ENCODE measurements at places on chromosomes 3 and 15.

GRCh38 chr3:134803051-134803505 lies 8.0 kb downstream of the EPHB1 start:
- no peak for DNase-seq

DNA sequence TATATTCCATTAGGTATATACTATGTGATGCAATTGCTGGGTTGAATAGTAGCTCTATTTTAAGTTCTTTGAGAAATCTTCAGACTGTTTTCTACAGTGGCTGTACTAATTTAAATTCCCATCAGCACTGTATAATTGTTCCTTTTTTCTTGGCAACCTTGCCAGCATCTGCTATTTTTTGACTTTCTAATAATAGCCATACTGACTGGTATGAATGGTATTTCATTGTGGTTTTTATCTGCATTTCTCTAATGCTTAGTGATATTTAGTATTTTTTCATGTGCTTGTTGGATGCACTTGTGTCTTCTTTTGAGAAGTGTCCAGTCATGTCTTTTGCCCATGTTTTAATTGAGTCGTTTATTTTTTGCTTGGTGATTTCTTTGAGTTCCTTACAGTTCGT lies 145.1 kb upstream of the PLSCR5 start:
- no peak for DNase-seq

- no peak for DNase-seq
Observed at GRCh38 chr15:79357566-79357965, 46.7 kb downstream of the TMED3 start.

DNA sequence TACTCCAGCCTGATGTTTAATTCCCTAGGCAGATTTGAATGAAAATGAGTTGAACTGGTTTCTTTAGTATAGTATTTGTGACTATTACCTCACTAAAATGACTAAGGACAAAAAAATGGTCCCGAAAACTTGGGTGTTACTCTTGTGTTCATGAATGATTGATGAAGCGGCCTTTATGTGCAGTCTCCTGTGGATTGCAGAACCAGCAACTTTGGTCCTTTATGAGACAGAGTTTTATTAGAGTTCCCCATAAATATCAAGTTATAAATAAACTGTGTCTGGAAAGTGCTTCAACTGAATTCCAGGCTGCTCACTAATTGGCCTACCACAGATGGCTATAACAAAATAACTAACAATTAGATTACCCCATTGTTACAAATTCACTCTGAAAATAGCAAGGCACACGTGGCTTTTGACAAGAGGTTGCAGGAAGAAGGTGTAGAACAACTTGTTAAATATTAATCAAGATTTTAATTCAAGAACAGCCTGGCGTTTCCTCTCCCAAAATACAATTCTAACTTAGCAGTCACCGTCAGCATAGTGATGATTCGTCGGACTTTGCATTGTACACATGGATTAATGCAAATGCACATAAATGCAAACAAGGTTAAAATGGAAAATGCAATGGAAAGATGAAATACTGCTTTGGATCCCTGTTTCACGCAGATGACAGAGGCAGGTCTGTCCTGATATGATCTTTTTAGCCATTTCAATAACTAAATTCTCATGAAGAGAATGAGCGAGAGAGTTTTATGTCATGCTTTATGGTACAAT lies 567.3 kb upstream of the ZNF717 start:
- DNase-seq: no peak

GRCh38 chr3:64743156-64743886 lies 55.5 kb upstream of the ADAMTS9 start:
- no peak for DNase-seq

DNA sequence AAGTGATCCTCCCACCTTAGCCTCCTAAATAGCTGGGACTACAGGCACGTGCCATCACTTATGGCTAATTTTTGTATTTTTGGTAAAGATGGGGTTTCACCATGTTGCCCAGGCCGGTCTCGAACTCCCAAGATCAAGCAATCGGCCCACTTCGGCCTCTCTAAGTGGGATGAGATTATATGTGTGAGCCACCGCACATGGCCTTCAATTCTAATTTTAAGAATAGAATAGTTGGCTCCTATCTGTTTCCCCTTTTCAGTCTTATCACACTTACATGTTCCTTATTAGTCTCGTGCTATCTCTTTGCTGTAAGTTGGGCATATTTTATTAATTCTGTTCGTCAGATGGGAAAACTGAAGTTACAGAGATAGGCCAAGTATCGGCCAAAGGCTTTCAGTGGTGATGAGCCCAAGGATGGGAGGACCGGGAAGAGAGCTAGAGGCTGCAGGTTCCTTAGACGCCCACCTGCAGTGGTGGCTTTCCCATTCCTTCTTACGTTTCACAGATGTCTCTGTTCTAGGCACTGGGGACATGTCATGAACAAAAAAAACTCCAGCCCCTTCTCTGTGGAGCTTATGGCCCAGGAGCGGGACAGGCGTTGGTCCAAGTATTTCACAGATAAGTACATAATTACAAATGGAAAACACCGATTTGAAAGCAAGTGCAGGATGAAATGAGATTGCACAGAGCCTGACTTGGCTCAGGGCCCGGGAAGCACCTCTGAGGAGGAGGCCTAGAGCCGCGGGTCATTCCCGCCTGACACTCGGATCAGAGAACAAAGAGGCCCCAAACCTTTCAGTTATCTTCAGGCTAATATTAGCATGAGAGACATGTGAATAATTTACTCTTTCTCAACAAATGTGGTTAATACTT lies 91.1 kb upstream of the KLF13 start:
- DNase-seq: no peak

- no peak for DNase-seq
Observed at GRCh38 chr15:99423186-99424130, 142.3 kb upstream of the MEF2A start.

GRCh38 chr3:178203165-178203564 lies 333.1 kb upstream of the KCNMB2 start:
- DNase-seq: no peak

GRCh38 chr3:124563376-124563775 lies 166.9 kb upstream of the UMPS start:
- no peak for DNase-seq

GRCh38 chr3:160633361-160634083 lies 43.4 kb upstream of the ARL14 start:
- no peak for DNase-seq

DNA sequence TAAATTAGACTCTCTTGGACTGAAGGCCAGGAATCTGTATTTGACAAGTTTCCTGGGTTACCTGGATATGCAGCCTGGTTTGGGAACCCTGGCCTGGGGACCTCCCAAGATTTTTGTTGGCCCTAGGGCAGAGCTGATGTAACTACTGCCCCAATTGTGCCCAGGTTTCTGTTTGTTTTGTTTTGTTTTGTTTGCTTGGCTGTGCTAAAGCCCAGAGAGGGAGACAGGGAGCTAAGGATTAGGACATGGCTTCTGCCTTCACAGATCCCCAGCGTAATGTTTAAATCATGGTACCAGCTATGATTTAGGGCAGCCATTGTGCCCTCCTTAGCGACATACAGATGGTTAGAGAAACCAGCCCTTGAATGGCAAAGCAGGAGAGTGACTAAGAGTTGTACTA lies 47.6 kb downstream of the ABHD5 start:
- DNase-seq: no peak

DNA sequence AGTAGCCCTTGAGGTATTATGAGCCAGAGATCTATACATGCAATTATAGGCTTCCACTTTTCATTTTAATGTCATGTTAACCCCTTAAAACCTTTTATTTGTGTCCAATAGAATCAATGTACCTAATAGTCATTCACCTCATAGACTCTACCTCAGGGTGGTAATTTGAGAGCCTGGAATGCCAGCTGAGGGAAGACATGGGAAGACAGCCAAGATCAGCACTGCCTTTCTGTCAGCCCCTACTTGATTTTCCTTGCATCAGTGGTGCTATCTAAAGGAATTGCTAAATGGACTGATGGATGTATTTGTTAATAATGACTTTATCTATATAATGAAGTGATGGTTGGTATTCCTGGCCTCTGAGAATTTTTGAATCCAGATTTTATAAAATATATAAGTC lies 113.3 kb upstream of the GBE1 start:
- no peak for DNase-seq

GRCh38 chr3:195443391-195443989 lies 670 bp upstream of the ACAP2 start:
- no peak for DNase-seq

DNA sequence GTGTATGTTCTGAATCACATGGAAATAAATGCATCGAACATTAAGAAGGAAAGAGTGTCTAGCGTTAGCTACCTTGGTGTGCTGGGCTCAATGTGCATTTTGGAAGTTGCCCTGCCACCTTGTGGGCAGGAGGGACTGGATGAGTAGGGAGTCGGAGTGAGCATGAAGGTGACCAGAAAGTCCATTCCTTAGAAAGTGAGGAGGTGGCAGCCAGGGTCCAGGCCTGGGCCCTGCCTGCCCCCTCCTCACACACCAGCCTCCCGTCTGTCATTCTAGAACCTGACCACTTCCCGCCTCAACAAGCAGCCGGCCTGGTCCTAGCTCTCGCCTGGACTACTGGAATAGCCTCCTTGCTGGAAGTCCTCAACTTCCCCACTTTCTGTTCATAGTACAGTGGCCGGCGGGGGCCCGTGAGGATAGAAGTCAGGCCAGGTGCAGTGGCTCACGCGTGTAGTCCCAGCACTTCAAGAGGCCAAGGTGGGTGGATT lies 10.2 kb upstream of the GATA2 start:
- no peak for DNase-seq

DNA sequence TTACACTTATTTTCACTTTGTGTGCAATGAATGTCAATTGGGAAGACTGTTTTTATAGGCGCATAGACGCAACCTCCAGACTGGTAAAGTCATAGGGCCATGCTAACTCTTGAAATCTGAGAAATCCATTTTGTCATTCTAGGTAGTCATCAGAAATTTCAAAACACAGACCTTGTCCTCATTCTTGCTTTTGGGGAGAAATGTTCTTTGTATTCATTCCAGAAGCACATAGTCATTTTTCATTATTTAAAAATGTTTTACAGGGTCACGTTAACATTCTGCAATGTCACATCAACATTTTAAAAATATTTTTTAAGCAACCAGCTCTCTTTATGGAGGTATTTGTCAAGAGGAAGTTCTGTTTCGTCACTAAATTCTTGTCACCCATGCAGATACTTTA lies 898.4 kb downstream of the PDCD6IP start:
- DNase-seq: no peak

DNA sequence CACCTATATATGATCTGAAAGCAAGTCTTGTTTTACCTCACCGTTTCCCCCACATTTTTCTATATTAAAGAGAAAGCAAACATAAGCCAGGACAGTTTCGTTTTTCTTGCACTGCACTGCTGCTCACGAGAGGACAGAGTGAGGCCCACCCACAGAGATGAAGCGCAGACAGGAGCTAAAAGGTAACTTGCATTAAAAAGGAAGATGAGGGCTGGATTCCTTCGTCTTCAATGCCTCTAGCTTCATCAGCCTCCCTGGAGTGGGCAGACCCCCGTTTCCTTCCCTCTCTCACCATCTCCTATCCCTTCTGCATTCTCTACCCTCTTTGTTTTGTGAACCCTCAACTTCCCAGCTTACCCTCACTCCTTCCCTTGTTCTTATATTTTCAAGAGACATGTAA lies 18.9 kb downstream of the SUMF1 start:
- DNase-seq: no peak

GRCh38 chr15:62709261-62709660 lies 333.3 kb upstream of the TPM1 start:
- no peak for DNase-seq

GRCh38 chr3:195255176-195255500 lies 15.8 kb downstream of the XXYLT1 start:
- no peak for DNase-seq

- no peak for DNase-seq
Observed at GRCh38 chr15:82272154-82272553, 9.5 kb downstream of the SAXO2 start.

GRCh38 chr3:126523745-126524428 lies at the start of gene CHST13:
CHST13 (plus strand) TSS chr3:126524155; CDS start chr3:126524333, 178 bp downstream.
- no peak for DNase-seq

- no peak for DNase-seq
Observed at GRCh38 chr15:55319537-55320237, 665 bp downstream of the PIGB start.

DNA sequence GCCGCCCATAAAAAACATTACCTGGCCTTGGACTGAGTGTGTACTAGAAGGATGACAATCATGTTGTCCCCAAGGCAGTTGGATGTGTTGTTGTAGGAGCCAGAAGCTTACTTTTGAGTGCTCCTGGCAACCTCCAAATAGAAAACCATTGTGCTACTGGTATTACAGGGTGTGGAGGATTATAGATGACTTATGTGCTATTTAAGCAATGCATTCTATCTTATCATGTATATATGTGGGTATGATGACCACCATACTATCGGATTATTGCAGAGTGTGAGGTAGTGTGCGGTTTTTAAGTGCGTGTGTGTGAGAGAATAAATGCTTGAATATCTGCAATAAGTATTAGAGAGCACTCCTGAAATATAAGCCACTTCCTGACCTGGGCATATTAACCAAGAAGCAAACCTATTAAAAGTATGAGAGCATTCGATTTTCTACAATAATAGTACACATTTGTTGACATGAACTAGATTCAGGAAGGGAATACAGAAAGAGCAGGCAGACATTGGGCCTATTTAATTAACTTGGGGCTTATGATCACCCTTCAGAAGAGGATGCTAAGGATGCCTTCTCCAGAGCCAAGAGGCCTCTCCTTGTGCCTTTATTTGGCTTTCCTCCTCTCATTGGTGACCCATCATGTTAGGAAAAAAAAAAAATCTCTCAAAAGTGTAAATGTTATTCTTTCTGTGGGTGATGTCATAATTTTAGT lies 11.7 kb upstream of the MBNL1 start:
- DNase-seq: no peak

DNA sequence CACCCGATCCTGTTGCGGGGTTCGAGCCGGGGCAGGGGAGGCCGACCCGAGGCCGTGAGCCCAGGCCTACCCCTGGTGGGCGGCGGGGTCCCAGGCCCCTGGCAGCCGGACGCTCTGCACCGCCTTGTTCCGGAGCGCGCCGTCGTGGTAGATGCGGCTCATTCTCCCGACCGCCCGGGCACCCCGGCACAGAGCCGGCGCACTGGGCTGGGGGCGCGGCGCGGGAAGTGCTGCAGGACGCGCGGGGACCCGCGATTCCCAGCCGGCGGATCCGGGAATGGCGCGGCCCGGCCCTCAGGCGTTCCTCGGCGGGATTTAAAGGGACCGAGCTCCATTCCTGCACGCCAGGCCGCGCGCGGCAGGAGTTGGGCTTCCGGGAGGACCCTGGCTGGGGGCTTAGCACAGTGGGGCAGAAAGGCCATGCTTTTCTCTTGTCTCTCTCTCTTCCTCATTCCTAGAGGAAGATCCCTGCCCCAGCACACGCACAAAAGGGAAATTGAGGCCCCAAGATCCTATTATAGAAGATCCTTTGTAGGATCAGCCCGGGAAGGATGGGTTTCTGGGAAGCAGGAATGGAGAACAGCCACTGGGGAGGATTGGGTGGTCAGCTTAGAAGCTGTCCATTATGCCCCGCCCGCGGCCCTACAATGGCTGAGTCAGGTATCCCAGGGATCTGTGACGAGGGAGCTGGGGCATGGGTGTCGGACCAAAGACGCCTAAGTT lies at the start of gene ARPIN:
TSS of gene ARPIN (minus strand) at position 279 of the 723 bp plus-strand sequence. CDS start at position 162, 117 bp downstream.
- no peak for DNase-seq

DNA sequence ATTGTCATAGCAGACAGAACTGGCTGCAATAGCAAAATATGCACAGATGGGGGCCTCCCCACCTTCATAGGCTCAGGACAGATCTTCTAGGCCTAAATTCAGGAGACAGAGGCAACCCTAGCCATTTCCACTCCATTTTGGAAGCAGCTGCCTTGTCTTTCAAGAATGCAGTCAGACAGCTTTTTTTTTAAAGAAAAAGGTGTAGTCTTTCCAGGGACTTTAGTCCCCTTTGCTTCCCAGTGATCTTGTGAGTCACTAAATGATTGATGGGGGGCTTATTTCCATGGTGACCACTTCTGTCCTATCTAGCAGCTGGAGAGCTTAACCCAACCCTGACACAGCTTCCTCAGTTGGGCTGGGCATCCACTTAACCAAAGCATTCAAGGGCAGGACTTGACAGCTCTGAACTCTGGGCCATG lies 165.9 kb downstream of the TPRG1 start:
- DNase-seq: no peak
